ENCODE measurements at places on chromosomes 7 and 10.

- DNase-seq: no peak
Measured at GRCh38 chr7:122188785-122189184, 44.7 kb upstream of the AASS start.

GRCh38 chr7:27173956-27174873, at the start of gene HOXA10:
Gene HOXA10, minus strand, starts transcription at chr7:27174320. Its CDS starts 14 bp downstream, at chr7:27174306.
- DNase-seq: no peak

DNA sequence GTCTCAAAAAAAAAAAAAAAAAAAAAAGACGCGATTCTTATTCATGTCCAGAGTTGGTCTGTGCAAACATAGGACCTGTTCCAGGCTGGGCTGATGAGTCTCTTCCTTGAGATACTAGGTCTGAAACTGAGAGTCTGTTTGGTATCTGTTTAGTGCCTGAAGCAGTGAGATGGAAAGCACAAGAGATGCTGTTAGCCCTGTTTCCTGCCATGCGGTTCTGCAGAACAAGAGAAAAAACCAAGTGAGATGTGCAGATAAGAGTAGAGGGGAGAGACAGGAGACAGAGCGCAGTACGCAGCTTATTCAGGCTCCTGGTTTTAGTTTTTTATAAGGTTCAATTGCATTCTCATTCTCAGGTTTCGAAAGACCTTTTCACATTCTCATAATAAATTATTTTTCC, 85.8 kb upstream of the PRKCQ start:
- peak; percentile 93 for DNase-seq

GRCh38 chr7:107359520-107360316, 110.1 kb upstream of the GPR22 start:
- DNase-seq: no peak

DNA sequence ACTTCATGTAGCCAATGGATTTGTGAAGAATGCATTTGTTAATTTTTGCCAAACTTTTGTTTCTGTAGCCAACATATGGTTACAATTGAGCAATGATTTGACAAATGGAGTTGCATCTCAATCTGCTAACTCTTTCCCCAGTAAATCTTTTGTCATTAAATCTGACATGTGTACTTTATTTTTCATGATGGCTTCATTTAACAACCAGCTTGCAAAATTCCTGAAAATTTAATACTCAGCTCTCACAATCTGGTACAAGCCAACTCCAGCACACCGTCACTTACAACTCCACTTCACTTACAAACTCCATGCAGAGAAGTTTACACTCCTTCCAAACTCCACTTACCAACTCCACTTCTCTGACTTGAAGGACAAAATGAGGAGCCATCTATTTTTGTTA, 26.5 kb upstream of the HIBADH start:
- DNase-seq: no peak

DNA sequence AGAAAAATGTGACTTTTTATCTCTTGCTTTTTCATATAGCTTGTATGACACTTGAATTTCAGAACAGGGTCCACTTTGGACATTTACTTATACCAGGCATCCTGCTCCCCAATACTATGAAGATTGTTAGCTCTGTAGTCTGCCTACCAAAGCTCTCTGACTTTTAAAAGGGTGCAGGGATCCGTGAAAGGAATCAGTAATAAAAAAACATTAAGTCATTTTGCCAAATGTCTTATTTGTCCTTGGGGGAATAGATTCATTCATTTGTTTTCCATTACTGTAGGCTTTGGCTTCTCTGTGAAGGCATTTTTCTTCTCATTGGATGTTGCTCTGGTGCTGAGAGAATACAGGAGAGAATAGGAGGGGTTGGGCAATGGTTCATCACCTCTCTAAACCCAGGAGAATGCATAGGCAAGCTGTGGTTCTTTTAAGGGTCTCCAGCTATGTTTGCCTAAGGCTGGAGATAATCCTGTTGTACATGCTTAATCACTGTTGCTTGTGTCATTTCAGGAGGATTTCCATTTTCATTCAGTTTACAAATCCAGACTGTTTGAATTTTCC, 103.5 kb downstream of the SRI start:
- no peak for DNase-seq
